ENCODE measurements at places on chromosomes 4 and X.
A peak's percentile ranks its signal among the peaks of the same experiment; 100 is the strongest.

DNA sequence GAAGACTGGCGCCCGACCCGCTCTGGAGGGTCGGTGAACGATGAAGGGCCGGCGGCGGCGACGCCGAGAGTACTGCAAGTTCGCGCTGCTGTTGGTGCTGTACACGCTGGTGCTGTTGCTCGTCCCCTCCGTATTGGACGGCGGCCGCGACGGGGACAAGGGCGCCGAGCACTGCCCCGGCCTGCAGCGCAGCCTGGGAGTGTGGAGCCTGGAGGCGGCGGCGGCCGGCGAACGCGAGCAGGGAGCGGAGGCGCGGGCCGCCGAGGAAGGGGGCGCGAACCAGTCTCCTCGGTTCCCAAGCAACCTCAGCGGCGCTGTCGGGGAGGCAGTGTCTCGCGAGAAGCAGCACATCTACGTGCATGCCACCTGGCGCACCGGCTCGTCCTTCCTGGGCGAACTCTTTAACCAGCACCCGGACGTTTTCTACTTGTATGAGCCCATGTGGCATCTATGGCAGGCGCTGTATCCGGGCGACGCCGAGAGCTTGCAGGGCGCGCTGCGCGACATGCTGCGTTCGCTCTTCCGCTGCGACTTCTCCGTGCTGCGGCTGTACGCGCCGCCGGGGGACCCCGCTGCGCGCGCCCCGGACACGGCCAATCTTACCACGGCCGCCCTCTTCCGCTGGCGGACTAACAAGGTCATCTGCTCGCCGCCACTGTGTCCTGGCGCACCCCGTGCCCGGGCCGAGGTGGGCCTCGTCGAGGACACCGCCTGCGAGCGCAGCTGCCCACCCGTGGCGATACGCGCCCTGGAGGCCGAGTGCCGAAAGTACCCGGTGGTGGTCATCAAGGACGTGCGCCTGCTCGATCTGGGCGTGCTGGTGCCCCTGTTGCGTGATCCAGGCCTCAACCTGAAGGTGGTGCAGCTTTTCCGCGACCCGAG, 568 bp downstream of the CHST7 start:
- DNase-seq, result peak; percentile 21

DNA sequence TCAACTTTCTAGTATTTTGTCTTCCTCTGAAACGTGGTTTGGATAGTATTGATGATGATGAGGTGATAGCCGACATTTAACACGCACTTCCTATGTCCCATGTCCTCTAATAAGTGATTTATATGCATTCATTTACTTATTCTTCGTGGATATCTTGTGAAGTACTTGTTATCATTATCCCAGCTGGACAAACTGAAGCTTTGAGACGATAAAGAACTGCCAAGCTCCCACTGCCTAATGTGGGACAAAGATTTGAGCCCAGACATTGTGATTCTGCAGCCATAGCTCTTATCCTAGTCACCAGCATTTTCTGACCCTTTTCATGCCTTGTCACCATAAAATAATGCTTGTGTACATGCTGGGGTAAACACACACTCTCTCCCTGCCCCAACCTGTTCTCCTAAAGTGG, 92.5 kb downstream of the RAPGEF2 start:
- DNase-seq, result no peak

GRCh38 chr4:34220601-34221000, 2023.7 kb downstream of the ARAP2 start:
- no peak for DNase-seq

DNA sequence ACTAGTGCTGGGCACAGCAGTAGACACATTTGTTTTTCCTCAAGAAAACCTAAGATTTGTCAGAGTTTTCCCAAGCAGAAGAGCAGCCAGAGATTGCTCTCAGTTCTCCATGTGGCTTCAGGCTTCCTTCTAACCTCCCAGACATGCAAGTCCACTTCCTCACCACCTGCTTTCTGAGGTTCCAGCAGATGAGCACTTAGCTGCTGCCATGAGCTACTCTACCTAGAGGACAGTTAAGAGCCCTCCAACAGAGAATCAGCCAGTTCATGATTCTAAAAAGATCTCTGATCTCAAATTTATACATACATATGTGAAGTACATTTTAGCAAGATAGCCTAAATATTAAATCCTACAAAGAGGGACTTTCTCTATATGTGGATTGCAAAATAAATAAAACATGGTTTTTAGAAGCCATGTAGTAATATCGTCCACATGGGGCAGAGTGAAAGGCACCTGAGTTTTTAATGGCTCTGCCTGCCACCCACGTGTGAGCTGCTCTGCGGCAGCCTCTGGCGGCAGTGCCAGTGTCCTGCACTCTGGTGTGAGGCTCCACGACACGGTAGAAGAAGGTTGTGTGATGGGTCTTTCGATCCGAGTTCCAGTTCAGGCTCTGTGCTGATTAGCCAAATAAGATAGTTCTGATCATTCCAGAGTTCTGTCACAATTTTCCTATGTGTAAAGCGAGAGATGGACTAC, 10.3 kb downstream of the CYP4V2 start:
- DNase-seq, result no peak

- DNase-seq, result no peak
Observed at GRCh38 chr4:125191232-125191631, 123.5 kb upstream of the FAT4 start.

GRCh38 chr4:121041307-121042090, 30.8 kb downstream of the NDNF start:
- DNase-seq, result no peak

- DNase-seq, result peak; percentile 45
Observed at GRCh38 chr4:180828455-180829018, 1414.7 kb upstream of the TENM3 start.

- DNase-seq, result no peak
Observed at GRCh38 chr4:30783751-30784150, 63.6 kb downstream of the PCDH7 start.

DNA sequence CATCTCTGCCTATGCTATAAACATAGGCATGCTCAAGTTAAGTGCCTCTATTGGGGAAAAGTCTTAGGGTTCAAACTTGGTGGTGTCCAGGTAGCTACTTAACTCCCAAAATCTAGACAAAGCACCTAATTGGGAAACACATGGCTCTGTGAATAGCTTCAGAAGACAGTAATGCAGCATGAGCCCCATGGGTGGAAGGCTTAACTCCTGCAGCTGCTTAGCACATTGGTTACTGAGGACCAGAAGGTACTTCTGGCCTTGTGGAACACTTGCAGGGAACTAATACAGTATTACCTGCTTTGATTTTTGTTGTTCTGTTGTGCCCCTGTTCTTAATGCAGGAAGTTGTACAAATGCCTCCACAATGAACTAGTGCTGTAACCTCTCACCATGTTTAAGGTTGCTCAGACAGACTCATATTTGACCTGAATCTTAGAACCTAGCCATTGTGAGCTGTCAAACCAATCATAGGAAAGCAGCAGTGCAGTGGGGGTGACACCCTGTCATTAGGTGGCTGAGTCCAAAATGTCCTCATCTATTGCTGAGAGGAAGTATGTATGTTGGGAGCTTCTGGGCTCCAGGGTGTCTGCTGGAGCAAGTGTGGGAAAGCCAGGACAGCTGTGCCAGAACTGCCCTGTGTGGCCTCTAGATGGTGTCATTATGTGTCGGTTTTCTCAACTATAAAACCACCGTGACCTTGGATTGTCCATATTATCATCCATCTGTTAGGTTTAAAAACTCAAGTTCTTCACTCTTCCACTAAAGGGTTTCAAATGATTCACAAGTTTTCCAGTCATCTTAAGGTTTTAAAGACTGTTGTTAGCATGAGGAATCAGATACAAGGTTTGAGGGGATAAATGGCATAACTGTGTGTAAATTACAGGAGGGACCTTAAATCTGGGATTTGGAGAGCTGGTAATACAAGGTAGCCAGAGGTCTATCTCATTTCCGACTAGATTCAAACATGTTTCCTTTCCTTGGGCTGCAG, 69.9 kb upstream of the WDR1 start:
- no peak for DNase-seq

DNA sequence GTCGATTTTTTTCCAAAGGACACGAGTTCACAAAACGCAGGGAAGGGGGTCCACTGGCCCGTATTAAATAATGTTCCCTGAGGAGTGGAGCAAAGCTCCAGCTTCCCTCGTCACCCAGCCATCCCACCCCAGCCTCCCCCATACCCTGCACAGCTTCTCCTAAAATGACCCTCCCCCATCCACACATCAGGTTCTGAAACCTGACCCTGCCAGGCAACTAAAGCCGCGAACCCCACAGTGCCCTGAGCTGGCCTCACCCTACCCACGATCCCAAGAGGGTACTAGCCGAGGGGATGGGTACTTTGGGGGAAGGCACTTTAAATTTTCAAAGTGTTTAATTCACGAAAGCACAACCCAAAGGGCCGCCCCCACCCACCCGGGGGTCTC, 634 bp downstream of the APOO start:
- DNase-seq, result no peak

DNA sequence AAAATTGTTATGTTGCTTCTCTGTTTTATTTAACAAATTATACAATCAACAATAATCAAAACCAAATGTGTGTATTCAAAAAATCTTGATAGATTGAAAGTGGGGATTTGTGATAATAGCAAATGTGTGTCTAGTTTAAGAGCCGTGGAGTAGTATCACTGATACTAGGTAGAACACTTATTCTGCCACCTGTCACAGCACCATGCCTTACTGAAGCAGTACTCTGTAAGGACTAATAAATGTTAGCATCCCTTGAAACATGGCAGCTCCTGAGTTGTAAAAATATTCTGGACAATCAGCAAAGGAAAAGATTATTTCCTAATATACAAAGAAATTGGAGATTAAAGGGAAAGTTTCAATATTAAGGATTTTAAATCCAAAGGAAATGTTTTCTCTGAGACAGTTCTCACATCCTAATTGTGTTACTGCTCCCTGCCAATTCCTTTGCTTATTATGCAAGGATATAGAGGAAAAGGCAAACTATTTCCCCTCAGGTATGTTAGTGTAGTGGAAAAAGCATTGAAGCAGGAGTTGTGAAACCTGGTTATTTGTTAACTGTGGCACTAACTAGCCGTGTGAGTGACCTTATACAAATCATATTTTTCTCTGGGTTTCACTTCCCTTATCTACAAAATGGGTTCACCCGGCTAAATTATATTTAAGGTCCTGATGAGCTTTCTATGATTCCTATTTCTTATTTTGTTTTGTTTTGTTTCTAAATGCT, 303.1 kb downstream of the ARHGAP24 start:
- no peak for DNase-seq

- DNase-seq, result no peak
Observed at GRCh38 chr4:95610061-95610569, 61.3 kb upstream of the UNC5C start.

DNA sequence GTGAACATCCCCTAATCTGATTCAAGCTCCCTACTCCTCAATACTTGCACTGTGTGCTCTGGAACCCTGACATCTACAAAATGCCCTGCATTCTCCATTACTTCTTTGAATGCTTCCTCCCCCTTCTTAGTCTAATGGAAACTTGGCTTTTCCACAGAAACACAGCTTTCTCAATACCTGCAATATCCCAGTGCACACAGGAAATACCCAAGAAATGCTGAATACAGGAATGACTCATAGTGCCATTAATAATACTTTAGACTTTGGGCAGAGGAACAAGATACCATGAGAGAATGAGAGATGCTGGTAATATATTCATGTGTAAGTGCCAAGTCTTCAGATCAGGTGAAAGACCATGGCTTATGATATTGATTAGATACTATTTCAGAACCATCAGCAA, 5.6 kb downstream of the QRFPR start:
- DNase-seq, result no peak

GRCh38 chrX:71493111-71493613, 39.7 kb upstream of the OGT start:
- DNase-seq, result no peak

GRCh38 chrX:112672788-112673560, 6.8 kb downstream of the LHFPL1 start:
- DNase-seq, result no peak

DNA sequence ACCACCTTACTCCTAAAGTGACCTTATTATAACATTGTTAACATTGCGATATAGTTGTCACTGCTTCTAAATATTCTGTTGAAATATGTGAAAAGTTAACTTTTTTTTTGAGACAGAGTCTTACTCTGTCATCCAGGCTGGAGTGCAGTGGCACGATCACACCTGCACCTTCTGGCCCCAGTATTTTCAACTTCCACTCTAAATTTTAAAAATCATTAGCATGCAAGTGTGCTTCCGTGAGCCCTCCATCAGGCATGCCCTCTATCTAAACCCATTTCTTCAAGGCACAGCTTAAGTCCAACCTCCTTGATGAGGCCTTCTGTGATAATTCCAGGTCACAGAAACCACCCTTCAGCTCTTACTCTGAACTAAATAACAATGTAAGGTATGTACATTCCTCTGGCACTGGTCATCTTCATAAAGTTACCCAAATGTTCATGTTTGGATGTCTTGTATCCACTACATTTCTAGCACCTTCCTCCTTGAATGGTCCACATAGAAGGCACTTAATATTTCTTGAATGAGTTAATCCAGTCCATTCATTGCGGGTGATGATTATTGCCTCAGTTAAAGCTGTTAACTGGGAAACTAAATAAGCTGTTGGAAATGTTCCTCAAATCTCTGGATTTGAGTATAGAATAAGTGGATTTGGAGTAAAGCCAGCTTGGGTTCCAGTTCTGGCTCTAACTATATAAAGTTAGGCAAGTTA, 38.6 kb upstream of the TMEM131L start:
- no peak for DNase-seq

DNA sequence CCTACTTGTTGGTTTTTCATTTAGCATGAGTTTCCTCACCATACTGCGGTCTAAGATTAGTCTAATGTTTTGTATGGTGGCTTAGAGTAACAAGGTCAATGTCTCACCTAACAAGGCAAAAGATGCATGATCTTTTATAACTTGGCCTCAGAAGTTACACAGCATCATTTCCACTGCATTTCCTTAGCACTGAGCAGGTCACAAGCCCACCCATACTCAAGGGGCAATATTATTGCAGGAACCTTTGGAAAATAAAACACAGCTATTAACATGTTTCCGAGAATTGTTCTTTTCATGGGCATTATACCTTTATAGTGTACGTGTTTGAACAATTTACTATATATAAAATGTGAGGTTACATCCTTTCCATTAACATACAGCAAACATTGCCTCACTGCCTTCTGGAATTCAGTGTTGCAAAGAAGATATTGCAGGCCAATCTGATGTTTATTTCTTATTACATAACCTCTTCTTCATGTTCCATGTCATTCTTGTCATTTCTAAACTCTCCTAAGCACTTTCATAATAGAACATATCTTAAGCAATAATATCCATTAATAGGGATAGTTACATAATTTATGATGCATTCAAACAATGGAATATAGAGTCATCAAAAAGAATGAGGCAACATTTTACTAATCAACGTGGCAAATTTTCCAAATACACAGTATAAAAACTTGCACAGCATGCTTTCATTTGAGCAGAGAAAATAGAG, 153.8 kb downstream of the AREG start:
- DNase-seq, result no peak

DNA sequence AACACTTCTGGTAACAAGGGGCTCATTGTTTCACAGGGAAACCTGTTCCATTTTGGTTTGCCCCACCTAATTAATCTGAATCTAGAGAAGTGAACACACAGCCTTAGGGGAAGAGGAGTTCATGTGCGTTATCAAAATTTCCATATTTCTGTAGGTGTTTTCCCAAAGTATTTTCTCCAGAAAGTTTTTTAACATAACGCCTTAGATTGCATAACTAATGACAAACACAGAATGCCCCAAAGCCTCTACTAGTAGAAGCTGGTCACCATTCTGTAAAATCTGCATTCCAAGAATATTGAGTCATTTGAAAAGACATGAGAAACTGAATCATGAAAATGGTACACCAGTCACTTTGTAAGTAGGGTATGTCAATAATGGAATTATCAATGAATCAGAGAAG, 41.1 kb downstream of the IL13RA2 start:
- peak; percentile 0 for DNase-seq
